HTR-8/SVneo (cell line): ENCODE measurements at places on chromosomes 16 and 17.
A peak's percentile ranks its signal among the peaks of the same experiment; 100 is the strongest.

- DNase-seq: no peak
Measured at GRCh38 chr17:72206376-72206775, 85.6 kb downstream of the SOX9 start.

DNA sequence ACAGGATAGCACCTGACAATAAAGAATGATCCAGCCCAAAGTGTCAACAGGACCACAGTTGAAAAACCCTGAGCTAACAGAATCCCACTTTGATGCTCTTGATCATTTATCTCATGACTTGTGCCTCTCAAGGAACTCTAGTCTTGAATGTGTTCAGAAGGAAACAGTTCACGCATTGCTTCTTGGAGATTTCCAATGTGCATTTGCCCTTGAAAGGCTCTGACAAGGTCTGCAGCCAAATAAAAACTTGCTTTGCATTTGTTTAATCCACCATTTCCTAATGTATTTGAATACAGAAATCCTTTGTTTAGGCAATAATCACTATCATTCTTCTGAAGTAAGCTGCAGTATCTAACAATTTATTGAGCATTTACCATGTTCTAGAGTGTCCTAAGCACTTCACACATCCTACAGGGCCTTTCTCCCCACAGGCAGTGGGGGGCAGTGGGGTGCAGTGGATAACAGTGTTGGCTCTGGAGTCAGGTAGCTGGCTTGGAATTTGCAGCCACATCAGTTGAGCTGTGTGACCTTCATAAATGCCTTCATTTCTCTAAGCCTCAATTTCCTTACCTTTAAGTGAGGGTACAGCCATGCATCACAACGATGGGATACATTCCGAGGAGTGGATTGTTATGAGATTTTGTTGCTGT, 239.7 kb downstream of the XYLT1 start:
- DNase-seq: no peak

DNA sequence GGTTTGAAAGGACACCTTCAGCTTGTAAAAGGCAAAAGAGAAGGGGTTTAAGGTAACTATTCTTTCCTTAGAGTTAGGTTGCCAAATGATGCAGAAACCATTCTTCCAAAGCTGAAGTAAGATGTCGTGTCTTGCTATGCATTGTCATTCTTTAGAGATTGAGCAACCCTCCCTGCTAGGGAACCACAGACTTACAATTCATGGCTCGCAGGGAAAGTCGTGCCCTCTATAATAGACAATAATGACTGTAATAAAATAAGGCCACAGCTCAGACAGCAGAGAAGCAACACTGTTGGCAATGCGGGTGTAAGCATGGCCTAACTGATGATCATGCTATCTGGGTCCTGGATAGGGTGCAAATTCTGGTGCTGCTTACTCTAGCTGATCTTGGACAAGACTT, 129.6 kb upstream of the CDH13 start:
- DNase-seq: no peak

GRCh38 chr17:50477976-50478375, 684 bp upstream of the RSAD1 start:
- DNase-seq: no peak

DNA sequence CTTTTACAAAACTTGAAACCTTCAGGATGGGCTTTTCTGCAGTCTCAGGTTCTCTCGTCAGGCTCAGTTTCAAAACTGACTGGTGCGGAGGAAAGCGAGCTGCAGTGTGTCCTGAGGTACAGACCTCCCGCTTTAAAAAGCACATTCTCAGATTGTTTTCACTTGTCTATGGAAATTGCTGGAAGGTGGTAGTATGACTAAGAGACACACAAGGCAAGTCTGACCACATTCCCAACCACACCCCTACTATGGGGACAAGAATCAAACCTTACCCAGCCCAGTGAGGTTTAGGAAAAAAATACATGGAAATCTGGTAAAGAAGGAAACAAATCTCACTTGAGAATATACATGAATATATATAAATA, 18.2 kb downstream of the SRP68 start:
- DNase-seq: no peak

DNA sequence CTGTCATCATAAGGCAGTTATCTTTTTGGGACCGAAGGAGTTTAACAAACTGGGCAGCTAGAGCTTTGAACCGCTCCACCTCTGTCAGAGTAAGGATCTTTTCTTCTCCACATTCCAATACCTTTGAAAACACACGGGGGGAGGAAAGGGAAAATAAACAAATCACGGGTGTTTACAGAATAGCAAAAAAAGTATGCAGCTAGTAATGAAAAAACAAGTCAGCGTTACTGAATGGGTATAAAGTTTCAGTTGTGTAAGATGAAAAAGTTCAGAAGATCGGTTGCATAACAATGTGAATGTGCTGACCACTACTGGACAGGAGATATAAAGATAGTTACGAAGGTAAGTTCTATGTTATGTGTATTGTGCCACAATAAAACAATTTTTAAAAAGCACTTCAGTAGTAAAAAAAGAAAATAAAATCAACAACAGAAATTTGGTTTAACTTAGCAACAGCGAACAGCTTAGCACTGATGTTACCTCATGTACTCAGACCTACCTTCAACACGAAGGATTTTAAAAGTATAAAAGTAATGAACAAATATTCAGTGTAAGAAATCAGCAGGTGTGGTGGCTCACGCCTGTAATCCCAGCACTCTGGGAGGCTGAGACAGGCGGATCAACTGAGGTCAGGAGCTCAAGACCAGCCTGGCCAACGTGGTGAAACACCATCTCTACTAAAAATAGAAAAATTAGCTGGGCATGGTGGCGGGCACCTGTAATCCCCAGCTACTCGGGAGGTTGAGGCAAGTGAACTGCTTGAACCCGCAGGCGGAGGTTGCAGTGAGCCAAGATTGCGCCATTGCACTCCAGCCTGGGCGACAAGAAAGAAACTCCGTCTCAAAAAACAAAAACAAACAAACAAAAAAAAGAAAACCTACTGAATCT, 34.3 kb downstream of the MARF1 start:
- DNase-seq: no peak

DNA sequence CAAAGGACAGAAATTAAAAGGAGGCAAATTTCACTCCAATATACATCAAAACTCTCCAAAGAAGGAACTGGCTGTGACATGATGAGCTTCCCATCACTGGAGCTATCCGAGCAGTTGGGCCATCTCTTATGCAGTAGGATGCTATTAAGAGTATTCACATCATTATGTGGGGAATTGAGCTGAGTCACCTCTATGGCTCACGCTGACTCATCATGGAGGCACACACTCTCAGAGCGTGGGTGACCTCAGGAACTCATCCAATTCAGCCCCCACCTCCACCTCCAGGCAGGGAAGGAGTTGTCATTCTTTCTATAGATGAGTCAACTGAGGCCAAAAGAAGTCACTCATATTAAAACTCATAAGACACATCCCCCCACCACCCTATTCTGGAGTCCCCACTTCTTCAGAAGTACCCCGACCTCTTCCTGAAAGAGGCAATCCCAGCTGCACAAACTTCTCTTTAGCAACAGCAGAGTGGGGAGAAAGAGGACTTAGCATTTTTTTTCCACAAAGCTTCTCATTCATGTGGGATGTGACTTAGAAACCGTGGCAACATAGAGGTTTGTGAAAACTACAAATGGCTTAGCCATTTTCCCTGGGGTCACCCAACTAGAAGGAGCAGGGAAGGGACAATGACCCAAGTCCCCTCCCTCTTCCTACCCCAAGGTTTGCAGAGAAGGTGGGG, 32.5 kb downstream of the ABCC12 start:
- peak; percentile 87 for DNase-seq

DNA sequence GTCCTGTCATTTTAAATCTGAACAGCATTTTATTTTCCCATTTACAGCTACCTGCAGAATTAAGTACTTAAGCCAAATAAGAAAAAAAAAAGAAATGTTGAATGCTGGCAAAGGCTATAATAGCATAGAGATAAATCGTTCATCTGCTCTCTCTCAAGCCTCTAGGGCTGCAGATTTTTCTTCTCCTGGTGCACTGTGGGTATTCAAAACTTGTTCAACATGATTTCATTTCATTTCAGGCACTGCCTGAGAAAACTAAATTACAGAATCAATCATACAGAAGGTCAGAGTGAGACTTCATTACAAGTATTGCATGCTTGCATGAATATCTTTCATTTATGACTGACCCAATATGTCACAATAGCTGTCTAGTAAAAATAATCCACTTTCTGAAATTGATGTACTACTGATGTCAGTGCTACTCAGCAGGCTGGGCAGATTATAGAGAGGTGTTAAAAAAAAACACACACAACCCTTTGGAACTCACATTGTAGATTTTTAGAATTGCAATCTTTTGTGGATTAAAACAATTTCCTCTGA, 86.2 kb downstream of the TOX3 start:
- no peak for DNase-seq

- DNase-seq: peak; percentile 84
Measured at GRCh38 chr17:954431-955164, 25.0 kb downstream of the NXN start.
